ENCODE measurements at places on chromosomes 5 and 9. TPM values are rescaled to one million over a fixed set of nuclear protein-coding genes. Genes with fewer than 3 reads are reported as not detected.

The GSN gene
- total RNA-seq, result 372 TPM

The ENTREP1 gene
- total RNA-seq, result under 0.01 TPM

The GRIA1 gene
- 0.29 TPM for total RNA-seq

The GAPT gene
- total RNA-seq, result not detected

The LIX1 gene
- total RNA-seq, result not detected

The ZBED3 gene
- total RNA-seq, result 4.7 TPM

The PRSS3 gene
- 3.5 TPM for total RNA-seq

The DAB2 gene
- total RNA-seq, result 277 TPM

The ZBTB6 gene
- total RNA-seq, result 13.8 TPM

The FOXD4L4 gene
- under 0.01 TPM for total RNA-seq

The PCDHB5 gene
- 2.9 TPM for total RNA-seq

The PROP1 gene
- not detected for total RNA-seq

The FBN2 gene
- total RNA-seq, result 33.0 TPM

The CDX1 gene
- total RNA-seq, result 0.36 TPM

The SREK1 gene
- 86.5 TPM for total RNA-seq
